ENCODE measurements at places on chromosomes 13 and 19. TPM values are rescaled to one million over a fixed set of nuclear protein-coding genes. Genes with fewer than 3 reads are reported as not detected.

GRCh38 chr13:44819245-44819644, 170.0 kb downstream of the NUFIP1 start:
- no peak for DNase-seq

DNA sequence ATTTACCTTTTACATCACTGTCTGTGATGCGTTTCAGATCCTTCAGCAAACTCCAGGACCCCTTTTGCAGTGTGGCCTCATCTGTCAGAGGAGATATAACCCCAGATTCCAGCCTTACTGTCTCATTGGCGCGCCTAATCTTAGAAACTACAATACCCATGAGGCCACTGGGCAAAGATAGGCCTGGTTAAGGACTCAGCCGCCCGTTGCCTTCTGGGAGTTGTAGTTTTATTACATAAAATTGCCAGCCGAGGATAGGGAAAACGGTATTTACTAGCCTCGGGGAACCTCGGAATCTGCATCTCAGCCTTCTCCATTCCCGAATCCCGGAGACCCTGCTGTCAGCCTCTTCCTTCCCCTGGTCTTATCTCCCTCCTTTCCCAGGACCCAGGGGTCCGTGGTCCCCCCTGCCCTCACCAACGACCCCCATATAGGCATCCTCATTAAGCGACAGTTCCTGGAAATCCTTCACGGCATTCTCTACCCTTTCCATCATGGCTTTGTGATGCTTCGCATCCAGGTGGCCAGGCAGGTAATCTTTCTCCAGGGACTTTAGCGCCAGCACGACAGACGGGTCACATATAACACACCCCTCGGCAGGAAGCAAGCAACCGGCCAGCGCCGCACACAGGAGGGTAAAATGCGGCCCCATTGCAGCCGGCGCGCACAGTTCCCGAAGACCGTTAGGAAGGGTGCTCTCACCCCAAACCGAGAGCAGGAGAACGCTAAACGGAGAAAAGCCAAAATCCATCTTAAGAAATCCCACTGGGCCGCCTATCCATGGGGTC, 1.3 kb downstream of the IZUMO1 start:
- no peak for DNase-seq

DNA sequence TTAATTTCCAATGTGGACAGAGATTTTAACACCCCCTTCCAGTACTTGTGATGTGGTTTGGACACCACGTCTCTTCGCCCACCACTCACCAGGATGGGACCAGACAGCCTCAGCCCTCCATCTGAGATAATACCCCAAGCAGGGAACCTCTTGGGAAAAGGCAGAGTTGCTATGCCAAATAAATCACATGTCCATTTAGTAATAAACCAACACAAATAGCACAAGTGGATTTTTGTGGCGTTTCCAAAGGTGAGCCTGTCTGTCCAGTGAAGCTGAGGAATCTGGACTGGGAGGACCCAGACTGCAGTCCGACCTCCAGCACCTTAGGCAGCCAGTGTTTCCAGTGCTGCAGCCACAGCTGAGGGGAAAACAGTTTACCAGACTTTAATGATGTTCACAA, 34.1 kb upstream of the GAS6 start:
- no peak for DNase-seq

LENG9 gene
- 1.4 TPM for polyA plus RNA-seq

GRCh38 chr19:47492137-47492533, 8.1 kb upstream of the KPTN start:
- DNase-seq: no peak

GRCh38 chr13:46387064-46387851, at the start of gene RUBCNL:
RUBCNL (minus strand) TSS chr13:46387252; CDS start chr13:46372475, 14,777 bp downstream.
- no peak for DNase-seq

GRCh38 chr19:57829316-57829715, 783 bp upstream of the ZNF587B start:
- DNase-seq: no peak

DNA sequence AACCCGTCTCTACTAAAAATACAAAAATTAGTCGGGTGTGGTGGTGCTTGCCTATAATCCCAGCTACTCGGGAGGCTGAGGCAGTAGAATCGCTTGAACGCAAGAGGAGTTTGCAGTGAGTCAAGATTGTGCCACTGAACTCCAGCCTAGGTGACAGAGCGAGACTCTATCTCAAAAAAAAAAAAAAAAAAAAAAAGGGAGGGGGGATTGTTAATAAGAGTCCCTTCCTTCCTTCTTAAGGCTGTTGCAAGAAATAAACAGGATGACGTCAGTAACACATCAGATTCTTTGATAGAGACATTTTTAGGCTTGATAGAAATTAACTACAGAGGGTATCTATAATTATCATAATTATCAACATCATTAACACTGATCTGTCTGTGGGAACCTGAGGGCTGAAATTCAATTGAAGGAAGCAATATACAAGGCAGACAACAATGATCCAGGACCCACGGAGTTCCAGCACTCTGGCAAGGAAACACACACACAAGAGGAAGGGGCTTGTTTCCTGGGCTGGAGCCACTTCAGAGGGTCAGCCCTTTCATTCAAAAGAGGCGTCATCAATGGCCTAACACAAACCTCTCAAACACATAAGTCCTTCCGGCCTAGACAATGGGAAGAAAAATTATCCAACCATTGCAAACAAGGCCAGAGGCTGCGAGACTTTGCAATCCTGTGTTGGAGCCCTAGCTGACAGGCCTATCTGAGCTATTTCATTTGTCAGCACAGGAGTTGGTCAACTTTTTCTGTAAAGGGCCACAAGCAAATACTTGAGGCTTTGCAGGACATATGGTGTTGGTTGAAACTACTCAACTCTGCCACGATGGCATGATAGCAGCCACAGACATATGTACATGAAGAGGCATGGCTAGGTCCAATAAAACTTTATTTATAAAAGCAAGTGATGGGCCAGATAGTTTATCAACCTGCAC, 105.2 kb downstream of the INSR start:
- DNase-seq: no peak

PARP4 gene
- 51.2 TPM for polyA plus RNA-seq

GRCh38 chr19:4580021-4580901, 20.8 kb upstream of the SEMA6B start:
- DNase-seq: no peak

- DNase-seq: no peak
Measured at GRCh38 chr19:33785795-33786194, 10.9 kb upstream of the KCTD15 start.

KLK1 gene
- polyA plus RNA-seq: 1.7 TPM

- DNase-seq: no peak
Measured at GRCh38 chr19:18156841-18157464, 4.0 kb downstream of the PIK3R2 start.

RRAS gene
- 23.7 TPM for polyA plus RNA-seq

KIRREL2 gene
- 10.1 TPM for polyA plus RNA-seq

DNA sequence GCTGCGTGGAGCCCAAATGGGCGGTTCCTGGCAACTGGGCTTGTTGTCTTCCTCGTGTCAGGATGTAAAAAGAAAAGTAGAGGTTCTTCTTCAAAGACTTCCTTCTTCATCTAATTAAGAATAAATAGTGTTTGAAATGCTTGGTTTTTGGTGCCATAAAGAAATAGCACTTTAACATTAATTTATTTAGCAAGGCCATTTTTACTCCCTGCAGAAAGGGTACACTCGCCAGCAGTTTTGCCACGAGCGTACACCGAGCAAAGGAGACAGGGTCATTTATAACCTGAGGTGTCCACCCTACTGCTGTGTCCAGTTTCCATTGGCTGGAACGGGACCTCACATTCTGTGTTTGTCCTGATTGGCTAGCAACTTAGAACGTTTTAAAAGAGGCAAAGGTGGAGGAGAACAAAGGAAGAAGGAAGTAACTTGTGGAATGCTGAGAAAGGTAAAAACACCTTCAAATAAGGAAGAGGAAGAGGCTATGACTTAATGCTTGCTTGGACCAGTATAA, 21.8 kb upstream of the OR10H1 start:
- DNase-seq: no peak

- DNase-seq: no peak
Measured at GRCh38 chr13:77781808-77782207, 84.3 kb downstream of the SLAIN1 start.

- DNase-seq: no peak
Measured at GRCh38 chr13:35874704-35875103, 256.5 kb downstream of the DCLK1 start.

DNA sequence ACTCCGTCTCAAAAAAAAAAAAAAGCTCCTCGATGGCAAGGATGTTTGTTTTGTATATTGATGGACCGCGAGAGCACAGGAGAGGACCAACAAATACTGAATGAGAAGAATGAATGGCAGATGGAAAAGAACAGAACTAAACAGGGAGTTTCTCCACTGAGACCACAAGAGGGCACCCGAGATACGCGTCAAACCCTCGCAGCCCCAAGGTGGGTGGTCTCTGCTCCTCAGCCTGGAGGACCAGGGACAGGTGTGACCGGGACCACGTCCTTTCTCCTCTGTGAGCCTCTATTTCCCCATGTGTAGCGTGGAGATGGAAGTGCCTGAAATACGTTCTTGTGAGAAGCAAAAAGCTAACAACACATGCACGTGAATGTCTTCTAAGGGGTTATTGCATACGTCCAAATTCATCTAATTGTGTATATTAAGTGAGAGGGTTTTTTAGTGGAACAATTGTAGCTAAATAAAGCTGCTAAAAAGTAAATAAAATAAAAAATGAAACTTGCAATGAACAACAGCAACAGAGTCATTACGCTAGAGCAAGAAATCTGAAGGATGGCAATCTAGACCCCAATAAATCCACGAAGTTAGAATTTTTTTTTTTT, 8.3 kb upstream of the CDC42EP5 start:
- DNase-seq: no peak

GRCh38 chr19:31908496-31909225, 436.7 kb upstream of the ZNF507 start:
- DNase-seq: no peak

DNA sequence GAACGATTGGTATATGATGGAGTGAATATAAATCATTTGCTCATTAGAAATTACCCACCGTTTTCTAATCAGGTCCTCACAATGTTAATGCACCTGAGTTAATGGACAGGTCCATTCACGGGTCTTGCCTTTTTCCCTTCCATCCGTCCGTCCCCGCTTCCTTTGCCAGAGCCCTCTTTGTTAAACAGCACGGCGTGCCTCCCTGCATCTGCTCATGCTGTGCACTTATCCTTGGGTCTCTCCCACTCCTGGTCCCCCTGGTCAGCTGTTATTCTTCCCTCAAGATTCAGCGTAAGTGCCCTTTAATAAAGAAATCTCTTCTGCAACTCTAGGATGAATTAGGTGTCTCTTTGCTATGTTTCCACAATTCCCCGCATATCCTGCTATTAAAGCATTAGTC, 324.5 kb downstream of the DNAJC15 start:
- DNase-seq: no peak

- DNase-seq: no peak
Measured at GRCh38 chr13:50914848-50915247, 5.3 kb downstream of the RNASEH2B start.

DNA sequence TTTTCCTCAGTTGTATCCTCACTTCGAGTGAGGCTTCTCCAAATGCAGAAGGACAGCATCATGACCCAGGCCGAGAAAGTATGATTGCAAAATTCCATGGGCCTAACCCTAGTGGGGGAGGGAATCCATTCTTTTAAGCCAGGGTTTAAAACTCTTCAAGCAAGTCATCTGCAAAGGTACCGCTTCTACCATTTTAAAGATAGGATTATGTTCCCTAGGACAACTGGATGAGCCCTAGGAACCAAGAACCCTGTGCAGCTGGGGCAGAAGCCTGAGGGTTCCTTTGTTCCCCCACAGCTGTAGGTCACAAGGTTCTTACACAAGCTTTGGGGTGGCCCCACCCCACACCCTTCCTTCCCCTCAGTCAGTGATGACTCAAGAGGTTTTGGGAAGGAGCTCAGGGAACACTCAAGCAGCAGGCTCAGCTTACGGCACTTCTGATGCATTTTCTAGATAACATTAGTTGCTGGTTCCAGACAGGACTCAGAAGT, 13.5 kb downstream of the ARL11 start:
- no peak for DNase-seq

ZNF473 gene
- 13.4 TPM for polyA plus RNA-seq

DNA sequence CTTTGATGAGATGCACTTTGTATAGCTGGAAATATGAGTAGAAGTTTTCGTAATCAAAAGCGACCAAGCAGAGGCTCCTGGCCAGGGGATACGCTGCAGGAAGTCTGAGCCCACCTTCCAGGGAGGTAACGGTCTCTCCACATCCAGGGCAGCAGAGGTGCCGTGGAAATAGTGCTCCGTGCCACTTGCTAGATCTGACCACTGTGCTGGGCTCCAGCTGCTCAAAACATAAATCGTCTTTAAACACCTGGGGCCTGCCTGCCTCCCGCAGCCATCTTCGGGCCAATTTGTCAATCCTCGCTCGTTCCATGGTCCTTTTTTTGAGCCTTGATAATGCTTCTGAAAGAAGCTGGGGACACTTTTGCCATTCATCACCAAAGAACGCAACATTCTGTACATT, 445.0 kb downstream of the ZNF536 start:
- DNase-seq: no peak

GRCh38 chr19:17473041-17473440, 2.7 kb downstream of the SLC27A1 start:
- no peak for DNase-seq
